K562 (cell line): ENCODE measurements at places on chromosomes 2 and 18.

DNA sequence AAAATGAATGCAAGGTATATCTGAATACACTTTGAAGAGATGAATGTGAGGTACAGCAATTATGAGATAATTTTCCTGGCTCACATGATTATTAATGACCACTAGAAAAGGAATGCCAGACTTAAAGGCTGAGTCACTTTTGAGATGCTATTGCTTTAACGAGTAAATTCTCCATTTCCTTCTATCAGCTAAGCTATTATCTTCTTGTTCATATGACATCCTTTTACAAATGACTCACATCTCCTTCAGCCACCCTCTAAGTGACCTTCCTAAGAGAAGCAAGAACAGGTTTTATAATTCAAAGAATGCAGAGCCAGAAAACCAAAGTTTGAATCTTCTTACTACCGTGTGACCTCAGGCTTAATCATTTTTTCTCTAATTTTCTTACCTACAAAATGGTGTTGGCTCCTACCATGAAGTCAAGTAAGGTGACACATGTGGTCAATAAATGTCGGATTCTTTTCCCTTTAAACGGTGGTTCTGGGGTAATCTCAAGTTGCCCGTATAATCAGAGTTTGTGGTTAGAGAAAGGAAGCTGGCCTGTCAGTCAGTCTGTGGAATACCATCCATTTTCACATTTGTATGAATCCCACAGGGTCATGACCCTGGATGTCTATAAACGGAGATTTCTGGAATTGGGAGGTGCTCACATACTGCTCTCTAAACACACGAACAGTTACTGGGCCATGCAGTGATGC is 184.0 kb upstream of the PID1 start:
- DNase-seq, result no peak

DNA sequence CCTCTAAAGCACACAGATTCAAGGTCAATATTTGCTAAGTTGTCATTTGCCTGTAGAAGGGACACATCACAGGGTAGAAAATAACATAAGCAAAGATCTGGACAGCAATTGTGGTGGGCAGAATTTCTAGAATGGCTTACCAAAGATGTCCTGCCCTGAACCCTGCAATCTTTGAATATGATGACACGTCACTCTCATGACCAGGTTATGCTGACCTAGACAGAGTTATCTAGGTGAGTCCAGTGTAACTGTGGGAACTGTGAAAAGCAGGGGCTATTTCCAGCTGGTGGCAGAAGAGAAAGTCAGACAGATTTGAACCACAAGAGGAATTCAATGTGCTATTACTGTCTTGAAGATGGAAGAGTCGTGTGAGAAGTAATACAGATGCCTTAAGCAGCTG is 112.3 kb upstream of the CNGA3 start:
- DNase-seq, result no peak

DNA sequence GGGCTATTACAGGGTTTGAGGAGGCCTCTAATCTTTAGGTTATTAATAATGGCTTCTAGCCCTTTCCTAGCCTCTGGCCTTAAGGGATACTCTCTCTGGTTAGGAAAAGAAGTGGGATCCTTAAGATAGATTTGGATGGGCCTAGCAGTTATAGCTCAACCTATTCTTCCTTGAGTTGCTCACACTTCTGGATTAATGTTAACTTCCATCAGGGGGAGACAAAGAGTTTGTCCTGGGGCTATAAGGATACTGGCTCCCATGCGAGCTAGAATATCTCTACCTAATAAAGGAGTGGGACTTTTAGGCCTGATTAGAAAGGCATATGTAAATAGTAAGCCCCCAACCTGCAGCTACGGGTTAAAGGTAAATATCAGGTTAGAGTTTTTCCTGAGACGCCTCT is 14.3 kb upstream of the PTH2R start:
- no peak for DNase-seq

DNA sequence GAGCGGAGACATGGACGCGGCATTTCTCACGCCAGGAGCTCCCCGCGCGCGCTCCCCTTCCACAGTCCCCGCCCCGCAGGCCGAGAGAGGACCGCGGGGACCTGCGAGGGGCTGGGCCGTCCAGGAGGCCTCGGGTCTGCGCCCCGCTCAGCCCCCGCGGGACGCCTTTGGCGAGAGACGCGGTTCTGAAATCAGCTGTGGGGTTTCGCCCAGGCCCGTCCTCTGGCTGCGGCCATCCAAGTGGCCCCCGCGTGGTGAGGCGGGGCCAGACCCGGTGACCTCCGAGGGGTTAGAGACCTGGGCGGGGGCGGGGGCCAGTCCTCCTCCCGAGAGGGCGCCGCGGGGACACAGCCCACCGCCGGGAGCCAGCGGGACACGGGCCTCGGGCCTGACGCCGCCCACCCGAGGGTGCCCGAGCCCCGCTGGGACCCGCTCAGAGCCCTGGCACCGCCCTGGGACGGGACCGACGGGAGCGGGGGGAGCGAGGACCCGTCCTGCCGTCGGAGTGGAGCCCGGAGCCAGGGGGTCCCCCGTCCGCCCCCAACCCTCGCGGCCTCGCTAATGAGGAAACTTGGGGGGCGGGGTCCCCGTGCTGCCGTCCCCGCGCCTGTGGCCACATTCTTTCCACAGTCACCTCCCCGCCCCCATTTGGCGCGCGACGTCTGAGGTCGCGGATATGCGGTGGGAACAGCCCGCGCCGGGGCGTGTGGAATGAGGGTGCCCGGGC is 6.1 kb upstream of the SALL3 start:
- DNase-seq, result no peak

DNA sequence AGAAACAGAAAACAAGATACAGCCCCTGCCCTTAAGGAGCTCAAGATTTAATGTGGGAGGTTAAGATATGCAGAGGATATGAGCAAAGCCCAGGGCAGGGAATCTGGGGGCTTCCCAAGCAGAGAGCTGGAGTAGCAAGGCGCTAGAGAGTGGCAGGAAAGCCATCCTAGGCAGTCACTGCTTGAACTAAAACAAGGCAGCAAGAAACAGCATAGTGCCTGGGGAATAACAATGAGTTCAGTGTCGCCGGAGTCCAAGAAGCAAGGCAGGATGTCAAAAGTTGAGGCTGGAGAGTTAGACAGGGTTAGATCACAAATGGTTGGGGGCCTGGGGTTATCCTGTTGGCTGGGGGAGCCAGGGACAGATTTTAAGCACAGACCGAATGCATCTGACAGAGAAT is 24.6 kb downstream of the CDH2 start:
- no peak for DNase-seq

DNA sequence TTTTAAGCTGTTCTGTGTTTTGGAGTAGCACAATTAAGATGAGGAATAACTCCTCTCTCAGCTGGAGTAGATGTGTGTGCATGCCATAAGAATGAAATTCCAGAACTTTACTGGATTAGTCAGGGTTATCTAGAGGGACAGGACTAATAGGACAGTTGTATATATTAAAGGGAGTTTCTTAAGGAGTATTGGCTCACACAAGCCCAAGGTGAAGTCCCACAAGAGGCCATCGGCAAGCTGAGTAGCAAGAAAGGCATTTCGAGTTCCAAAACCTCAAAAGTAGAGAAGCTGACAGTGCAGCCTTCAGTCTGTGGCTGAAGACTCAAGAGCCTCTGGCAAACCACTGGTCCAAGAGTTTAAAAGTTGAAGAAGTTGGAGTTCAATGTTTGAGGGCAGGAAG is 113.7 kb downstream of the RIT2 start:
- DNase-seq, result no peak

DNA sequence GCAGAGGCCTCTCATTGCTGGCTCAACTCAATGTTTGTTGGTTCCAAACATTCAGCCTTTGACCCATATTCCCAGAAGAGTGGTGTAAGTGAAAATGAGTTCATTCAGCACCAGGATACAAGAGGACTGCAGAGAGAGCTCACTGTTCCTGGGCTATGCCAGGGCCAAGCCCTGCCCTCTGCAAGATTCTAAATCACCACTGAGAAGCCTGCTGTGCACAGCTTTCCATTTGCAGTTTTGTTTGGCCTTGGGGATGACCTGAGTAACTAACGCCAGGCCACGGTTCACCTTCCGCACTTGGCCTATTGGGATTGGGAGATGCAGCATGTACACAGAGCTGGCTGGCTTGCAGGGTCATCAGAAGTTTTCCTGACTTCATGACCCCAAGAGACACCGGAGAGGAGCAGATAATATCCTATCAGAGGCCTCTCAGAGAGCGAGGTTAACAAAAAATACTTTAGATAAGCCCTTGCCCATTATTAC is 12.6 kb downstream of the GKN1 start:
- no peak for DNase-seq

DNA sequence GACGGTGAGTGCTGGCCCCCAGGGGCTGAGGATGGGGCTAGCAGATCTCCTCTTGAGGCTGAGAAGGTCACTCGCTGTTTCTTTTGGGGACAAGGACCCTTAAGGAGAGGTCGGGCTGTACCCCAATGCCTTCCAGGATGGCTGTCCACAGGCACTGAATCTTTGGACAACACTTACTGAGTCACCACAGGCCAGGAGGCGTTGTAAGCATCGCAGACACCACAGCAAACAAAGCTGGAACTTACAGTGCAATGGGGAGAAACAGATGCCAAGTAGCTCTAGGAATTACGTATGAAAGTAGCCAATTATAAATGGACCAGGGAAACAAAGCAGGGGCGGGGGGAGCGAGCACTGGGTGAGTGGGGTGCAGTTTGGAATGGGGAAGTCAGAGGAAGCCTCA is 219.8 kb downstream of the GLI2 start:
- no peak for DNase-seq

- DNase-seq, result no peak
Measured at GRCh38 chr18:11425211-11425610, 184.2 kb upstream of the SLC35G4 start.

DNA sequence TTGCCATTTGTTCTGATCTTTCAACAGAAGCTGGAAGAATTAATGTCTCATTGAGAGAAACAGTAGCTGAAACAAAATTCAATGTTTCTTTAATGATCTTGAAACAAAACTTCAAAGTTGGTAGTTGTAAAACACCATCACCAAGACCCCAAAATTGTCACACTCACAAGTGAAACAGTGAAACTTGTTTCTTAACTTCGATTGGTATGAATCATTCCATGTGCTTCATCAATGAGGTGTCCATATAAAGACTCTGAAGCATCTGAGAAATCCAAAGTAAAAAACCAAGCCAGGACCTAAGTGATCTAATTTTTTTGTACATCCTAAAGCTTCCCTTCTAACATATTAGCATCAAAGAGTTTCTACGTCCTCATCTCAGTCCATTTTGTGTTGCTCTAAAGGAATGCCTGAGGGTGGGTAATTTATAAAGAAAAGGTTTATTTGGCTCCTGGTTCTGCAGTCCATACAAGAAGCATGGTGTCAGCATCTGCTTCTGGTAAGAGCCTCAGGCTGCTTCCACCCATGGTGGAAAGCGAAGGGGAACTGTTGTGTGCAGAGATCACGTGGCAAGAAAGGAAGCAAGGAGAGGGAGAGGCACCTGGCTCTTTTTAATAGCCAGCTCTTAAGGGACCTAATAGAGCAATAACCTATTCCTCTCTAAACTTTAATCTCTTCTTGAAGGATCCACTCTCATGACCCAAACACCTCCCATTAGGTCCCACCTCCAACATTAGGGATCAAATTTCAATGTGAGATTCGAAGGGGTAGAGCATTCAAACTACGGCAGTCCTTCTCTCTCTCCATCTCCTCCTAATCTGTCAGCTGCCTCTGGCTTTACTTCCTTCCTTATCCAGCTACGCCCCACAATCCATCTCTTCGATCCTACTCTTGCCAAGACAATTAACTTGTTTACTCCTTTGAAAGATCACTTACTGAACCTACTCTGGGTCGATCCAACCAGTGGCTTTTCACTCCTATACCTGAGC is 20.7 kb upstream of the TLK1 start:
- no peak for DNase-seq

GRCh38 chr2:235934059-235934773 is 234.0 kb downstream of the GBX2 start:
- no peak for DNase-seq

DNA sequence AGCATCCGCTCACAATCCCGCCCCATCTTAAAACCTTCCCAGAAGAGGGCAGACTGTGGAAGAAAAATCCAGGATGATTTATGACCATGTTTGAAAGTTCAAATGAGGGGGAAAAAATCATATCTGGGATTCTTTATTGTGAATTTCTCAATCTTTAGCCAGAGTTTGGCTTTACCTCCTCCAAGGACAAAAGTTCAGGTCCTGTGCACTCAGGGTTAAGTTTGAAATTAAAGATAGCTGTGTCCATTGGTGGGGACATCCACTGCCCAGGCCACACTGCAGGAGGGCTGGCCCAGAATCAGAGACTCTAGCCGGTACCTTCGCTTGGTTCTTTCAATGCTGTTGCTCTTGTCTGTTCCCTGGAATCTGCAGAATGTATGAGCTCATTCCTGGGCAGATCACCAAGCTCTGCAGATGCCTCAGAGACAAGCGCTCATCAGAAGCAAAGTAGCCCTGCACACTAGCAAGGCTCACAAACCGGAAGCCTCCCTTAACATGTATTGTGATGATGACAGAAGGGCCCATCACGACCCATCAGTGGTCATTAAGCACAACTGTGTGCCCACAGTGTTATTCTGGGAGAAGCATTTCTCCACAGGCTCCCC is 375.3 kb upstream of the KLHL29 start:
- no peak for DNase-seq

GRCh38 chr2:162773352-162773751 is 65.2 kb downstream of the KCNH7 start:
- DNase-seq, result no peak

DNA sequence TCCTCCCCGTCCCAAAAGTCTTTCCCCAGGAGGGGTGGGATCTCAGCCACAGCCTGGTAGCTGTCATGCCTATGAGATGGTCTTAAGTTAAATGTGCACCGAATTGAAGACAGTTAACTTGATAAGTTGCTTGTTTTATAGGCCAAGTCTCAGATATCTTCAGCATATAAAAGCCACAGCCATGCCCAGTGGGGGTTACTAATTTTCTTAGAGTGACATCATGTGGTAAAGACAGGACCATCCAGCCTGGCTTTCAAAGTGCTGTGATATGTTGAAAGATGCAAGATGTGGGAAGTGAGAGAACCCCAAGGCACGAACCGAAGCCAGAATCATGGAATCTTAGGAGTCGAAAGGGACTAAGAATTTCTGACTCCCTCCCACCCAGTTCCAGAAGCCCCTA is 42.1 kb upstream of the FAM124B start:
- DNase-seq, result no peak

- no peak for DNase-seq
Measured at GRCh38 chr18:23936381-23936958, 78.1 kb upstream of the TTC39C start.

DNA sequence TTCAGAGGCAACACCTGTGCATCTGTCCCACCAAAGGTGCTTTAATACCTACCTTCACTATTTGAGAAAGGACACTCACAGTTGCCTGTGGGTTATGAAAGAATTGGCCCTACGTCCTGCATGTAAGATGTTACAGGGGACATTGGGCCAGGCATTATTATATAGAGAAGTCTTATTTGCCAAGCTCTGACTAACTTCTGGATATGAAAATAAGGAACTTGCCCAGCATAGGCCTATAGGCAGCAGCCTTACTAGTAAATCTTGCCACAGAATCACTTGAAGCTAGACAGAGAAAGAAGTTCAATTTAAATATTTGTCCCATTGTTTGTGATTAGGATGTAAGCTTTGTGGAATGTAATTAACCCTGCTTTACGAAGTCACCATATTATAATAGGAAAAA is 41.7 kb downstream of the NLRC4 start:
- no peak for DNase-seq
